ENCODE measurements at places on chromosomes 11 and 22.

DNA sequence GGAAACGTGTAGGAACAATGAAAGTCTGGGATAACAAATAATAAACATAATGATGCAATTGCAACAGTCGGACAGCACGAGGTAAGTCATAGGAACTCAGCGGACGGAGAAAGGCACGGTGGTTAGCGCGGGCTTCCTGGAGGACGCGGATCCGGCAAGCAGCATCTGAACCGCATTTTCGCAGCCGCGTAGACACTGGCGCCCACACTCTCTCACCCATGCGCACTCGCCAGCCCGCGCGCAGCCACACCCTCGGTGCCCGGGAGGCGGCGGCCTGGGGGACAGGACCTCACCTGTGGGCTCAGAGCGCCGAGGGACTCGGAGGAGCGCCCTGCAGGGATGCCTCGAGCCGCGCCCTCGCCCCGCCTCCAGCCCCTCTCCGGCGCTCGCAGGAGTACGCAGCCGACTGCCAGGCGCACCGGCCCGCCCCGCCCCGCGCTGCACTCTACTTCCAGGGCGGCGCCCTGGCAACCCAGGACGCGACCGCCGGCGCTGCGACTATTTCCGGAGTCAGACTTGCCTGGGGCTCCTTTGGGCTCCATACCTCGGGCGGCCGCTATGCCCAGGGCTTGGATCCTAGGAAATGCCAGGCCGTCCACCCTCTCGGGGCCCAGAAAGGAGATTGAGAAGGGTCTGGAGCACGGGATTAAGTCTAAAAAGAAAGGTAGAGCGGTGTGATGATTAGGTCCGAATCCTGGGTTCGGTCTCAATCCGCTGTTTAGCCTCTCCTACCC lies at the start of gene TTLL1:
Gene TTLL1 (minus strand): TSS at position 408 of the 734 bp plus-strand sequence. CDS start 13,805 bp downstream, outside the sequence.
- DNase-seq = peak; percentile 89

GRCh38 chr11:2892967-2893528 lies 7.5 kb upstream of the CDKN1C start:
- peak; percentile 14 for DNase-seq

GRCh38 chr11:72676861-72677341 lies 2.7 kb upstream of the PDE2A start:
- DNase-seq = peak; percentile 41

- DNase-seq = peak; percentile 68
Measured at GRCh38 chr11:75339685-75340409, 11.6 kb downstream of the ARRB1 start.

GRCh38 chr11:27158456-27159334 lies 118.1 kb downstream of the BBOX1 start:
- DNase-seq = peak; percentile 57

GRCh38 chr11:108790501-108791299 lies 125.8 kb downstream of the DDX10 start:
- DNase-seq = peak; percentile 15

DNA sequence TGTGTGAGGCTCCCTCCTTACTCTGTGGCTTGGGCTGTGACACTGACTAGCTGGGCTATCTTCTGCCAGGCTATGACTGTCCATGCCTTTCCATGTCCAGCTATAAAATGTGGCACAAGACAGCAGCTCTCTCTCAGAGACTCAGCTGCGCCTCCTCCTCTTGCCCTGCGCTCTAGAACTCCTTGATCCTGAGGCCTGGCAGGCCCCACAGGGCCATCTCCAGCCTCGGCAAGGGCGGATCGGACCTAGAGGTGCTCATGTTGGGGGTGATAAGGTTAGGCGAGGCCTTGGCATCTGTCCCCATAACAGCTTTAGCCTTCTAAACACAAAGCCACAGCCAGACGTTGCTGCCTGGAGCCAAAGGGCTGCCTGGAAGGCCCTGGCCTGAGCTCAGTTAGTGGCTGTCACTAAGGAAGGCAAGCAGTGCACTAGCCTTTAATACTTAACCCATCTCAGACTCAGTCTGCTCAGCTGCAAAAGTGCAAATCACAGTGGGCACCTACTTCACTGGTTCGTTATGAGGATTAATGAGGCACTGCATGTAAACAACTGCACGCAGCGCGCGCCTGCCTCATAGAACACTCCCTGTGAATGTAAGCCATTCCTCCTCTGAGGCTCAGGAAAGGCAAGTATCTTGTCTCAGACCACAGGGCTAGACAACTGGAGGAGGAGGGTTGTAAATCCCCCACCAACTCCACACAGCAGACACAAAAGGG lies 1.2 kb downstream of the GUCD1 start:
- DNase-seq = peak; percentile 98

- no peak for DNase-seq
Measured at GRCh38 chr11:119400860-119401259, 19.4 kb upstream of the USP2 start.

GRCh38 chr22:48890693-48891554 lies 936.7 kb downstream of the BRD1 start:
- DNase-seq = no peak

DNA sequence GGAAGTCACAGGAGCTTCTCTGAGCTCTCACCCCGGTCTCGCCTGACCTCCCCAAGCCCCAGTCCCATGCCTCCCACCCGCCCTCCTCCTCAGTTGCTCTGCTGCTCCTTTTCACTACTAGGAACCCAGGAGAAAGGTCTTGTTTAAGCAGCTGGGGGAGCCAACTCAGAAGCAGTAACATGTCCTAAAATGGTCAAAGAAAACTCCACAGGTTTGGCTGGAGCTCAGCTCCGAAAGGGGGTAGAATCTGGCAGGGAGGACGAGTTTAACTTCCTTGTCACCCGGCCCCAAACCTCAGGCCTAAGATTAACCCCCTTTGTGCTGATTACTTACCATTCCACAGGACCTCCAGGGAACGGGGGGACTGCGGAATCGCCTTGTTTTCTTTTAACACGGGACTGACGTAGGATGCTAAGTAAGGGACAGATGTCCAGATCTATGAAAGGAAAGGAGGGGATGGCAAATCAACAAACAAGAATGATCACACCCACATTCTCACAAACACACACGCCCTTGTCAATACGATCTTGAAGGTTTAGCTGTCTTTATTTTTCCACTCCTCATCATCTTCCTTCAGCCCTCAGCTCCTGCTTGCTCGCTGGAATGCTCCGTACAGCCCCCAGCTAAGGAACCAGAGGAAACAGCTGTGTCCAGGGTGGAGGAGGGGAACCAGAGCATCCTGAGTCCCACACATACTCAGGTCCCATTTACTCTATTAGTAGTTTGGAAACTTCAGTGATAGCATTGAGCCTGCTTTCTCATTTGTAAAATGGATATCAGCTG lies 13.5 kb downstream of the PCSK7 start:
- no peak for DNase-seq

- no peak for DNase-seq
Measured at GRCh38 chr11:60511393-60511792, 3.8 kb upstream of the MS4A13 start.

GRCh38 chr22:50339945-50340879 lies 2.9 kb upstream of the PPP6R2 start:
- peak; percentile 17 for DNase-seq

DNA sequence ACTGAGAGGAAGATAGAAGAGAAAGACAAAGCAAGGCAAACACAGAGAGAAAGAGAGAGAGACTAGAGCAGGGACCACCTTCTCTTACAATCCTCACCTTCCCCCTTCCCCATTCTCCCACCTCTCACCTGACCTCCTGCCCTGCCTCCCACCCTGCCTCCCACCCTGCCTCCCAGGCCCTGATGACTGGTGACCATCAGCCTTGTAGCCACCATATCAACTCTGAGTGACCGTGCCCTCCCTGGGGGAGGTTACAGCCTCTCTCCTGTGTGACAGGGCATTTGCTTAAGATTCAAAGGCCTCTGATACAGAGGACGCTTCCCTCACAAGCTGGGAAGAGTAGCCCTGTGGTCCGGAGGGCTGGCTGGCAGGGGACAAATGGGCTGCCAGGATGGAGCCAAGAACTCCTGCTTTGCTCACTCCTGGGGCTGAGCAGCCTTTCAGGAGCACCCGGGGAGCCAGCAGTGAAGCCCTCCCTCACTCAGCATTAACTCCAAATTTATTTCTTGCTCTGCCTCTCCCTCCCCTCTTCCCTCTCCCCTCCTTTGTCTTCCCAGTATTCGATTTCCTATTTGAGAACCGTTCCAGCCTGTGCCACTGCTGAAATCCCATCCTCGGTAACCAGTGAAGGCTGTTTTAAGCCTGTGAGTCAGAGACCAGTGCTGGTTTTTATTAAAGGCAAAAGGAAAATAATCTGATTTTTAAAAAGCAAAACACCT lies 125.2 kb upstream of the SYT13 start:
- no peak for DNase-seq

DNA sequence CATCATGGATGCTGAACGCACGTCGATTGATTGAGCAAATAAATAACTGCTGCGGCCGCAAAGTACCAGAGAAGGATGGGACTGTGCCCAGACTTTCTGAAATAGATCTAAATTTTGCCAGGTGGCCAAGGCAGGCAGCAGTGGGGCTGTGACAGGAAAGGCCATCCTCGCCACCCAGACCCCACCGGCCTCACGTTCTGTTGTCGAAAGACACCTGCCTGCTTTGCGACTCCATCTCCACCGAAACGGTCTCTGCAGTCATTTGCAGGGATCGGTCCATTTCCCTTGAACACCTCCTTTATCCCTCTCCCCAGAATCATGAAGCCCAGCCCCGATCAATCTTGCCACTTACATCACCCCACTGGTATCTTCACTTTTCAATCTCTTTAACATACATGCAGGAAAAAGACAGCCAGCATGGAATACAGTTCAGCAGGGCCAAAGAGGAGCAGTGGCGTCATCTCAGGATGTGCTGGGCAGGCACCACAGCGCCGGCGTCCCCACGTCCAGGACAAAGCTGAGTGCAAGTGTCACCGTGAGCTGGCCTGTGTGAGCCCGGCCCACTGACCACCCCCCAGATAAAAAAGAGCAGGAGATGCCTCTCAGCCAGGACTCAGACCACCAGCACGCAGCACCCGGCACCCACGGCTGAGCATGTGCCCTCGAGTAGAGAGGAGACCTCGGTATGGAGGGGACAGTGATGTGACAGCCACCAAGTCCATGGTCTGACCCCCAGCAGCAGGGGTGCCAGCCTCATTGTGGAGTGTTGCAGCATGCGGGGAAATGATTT lies 610.3 kb downstream of the TBC1D22A start:
- no peak for DNase-seq

DNA sequence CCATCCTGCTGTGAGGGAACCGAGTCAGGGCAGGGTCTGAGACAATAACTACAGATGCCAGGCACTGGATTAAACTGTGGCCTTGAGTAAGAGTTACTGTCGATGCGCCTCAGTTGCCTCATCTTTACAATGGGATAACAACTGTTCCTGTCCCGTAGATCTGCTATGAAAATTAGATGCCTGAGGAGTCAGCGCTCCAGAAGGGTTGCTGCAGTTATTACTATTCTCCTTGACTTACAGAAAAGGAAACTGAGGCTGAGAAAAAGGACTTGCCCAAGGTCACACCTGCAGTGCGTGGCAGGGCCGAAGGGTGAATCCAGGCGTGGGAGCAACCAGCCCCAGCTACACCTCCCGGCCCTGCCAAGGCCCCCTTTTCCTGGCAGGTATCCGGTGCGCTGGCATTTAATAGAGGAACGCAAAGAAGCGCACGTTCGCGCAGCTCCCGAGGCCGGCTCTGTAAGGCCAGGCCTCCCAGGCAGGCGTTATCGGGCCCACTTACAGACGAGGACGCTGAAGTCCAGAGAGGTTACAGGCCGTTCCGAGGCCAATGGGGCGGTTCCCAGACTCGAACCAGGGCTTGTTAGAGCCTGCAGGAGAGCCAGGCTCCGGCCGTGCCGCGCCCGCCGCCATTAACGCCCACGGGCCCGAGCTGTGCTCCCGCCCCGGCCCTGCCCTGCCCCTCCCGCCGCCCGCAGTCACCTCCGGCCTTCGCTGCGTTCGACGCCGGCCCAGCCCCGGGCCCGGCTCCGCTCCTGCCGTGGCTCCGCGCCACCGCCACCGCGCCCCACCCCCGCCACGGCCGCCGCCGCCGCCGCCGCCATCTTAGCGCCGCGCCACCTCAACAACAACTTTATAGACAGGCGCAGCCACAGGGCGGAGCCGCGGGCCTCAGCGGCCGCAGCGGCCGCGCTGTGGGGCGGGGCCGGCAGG lies at the start of gene C11orf68:
Gene C11orf68 (minus strand): TSS at position 852 of the 930 bp plus-strand sequence. CDS start 31 bp downstream, at position 821.
- DNase-seq = peak; percentile 59

- no peak for DNase-seq
Measured at GRCh38 chr11:20247591-20248007, 87.3 kb upstream of the DBX1 start.

Measured in hematopoietic multipotent progenitor cell treated with erythropoietin and hydrocortisone succinate and interleukin-3 and kit ligand, for 8 days (in vitro differentiated cells).